ENCODE measurements at places on chromosomes 12 and 14.

- no peak for DNase-seq
These were observed 122.0 kb downstream of the AACS start for GRCh38 chr12:125187148-125187745.

DNA sequence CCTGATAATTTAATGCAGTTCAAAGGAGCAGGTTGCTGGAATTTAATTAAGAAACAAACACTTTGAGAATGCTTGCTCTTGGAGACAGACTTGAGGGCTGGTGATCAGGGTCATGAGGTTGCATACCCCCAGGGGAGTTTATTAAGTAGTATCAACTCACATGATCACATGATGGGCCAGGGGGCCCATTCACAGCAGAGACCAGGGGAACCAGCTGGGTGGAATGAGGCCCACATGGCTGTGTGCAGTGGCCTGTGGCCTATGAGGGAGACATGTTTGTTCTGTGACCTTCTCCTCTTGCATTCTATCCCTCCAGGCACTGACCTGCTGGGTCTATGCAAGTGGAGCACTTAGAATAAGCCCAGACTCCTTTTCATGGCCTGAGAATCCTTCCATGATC lies 266.6 kb upstream of the PWP1 start:
- no peak for DNase-seq

- DNase-seq = no peak
These were observed 267.9 kb downstream of the BCL11B start for GRCh38 chr14:99004112-99004511.

DNA sequence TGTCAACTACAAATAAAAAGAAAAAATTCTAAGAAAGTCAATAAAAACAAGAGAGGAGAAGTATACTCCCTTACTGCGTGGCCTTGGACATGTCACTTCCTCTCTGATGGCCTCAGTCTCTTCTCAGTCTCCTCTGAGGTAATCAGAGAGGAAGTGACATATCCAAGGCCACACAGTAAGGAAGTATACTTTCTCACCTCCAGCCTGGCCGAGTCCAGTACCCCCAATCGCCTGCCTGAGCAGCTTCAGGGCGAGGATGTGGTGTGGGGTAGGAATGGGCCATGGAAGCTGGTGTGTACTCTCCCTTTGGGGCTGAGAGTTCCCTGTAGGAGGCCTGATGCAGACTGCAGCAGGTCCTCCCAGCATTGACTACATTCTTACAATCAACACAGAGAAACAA lies 15.8 kb downstream of the VDR start:
- peak; percentile 67 for DNase-seq

- no peak for DNase-seq
These were observed 280.3 kb upstream of the DIO2 start for GRCh38 chr14:80491650-80492049.

GRCh38 chr14:78130356-78130755 lies 39.8 kb upstream of the NRXN3 start:
- DNase-seq = no peak

DNA sequence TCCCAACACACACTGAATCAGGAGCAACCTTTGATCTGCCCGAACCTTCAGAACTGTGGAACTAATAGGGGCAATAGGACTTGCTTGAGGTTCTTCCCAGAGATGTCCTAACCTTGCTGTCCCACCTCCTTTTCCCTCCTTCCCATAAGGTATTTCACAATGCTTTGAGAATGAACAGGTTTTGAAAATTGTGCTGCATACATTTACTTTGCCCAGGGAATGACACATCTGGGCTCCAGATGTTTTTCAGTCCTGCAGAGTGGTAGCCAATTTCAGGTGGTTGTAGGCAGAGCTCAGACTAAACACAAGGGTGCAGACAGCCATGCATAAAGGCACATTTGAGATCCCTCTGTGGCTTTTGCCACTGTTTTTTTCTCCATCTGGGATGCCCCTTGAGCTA lies 206.7 kb upstream of the PWP1 start:
- DNase-seq = no peak

DNA sequence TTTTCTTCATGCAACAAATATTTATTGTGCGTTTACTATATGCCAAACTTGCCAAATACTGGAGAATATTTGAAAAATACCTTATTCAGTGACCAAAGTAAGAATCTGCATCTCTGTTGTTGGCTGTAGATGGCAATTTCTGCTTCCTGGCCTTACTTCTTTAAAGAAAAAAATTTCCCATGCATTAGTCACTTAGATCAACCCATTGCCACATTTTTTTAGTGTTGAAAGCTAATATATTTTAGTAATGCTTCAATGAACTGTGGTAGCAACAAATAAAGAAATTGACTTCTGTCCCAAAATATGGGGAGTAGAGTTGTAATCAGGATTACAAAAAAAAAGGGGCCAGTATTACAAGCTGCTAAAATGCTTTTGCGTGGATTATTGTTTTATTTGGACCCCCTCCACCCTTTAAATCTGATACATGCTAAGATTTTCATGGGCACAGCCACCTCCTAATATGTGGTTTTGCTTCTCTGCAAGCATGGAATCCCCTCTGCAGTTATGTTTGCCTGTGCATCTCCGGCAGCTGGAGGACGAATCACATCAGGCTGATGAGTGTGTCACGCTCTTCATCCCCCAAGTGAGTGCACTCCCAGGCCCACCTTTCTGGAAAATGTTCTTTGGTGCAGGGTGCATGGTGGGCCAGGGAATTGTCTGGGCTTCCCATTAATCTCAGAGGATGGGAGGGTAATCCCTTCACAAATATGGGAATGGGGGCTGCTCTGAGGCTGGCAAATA lies 38.1 kb upstream of the PTCSC3 start:
- no peak for DNase-seq
